ENCODE measurements at places on chromosomes 11 and 22. TPM values are rescaled to one million over a fixed set of nuclear protein-coding genes. Genes with fewer than 3 reads are reported as not detected.

The B4GALNT4 gene
- 37.0 TPM for total RNA-seq

DNA sequence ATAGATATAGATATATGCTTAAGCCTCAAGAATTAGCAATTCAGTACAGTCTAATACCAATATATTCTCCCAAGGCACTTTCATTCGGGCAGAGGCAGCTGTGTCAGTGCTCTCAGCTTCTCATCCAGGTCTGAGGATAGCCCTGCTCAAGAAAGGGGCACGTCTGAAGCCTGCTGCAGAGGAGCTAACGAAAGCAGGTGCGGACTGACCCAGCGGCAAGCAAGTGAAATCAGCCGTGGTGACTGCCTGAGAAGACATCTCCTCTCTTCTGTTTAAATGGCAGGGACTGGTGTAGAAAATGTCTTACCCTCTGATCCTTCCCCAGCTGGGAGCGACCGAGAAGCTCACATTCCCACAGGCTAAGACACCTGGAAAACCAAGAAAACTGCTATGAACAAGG is 468.6 kb downstream of the BRD1 start:
- no peak overlapping the region for H3K4me3 ChIP-seq
- H3K27ac ChIP-seq: no peak overlapping the region
- peaks cover 17% of the 10 kb centered on the region for H3K27me3 ChIP-seq
- DNase-seq: no peak
- H3K4me1 ChIP-seq: peaks cover 7% of the 10 kb centered on the region

DNA sequence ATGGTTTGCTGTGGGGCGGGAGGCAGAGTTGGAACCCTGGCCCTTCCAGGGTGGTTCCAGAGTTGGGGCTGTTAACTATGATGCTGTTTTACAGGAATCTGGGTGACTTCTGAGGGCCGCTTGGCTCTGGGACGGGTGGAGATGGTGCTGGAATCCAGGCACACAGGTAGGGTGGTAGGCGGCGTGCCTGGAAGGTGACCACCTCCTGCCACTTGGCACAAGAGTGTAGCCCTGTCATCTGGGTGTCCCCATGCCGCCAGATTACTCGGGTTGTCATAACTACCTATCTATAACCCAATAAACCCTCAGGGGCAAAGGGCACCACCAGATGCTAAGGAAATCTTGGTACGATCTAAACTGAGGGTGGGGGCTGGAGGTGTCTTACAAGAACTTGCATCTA is 1.3 kb downstream of the CARS1 start:
- no peak for DNase-seq
- H3K27me3 ChIP-seq: no peaks in the 10 kb centered on the region
- H3K4me1 ChIP-seq: peaks cover 59% of the 10 kb centered on the region
- H3K27ac ChIP-seq: peak overlapping the region; percentile 88
- H3K4me3 ChIP-seq: peak overlapping the region; percentile 90

DNA sequence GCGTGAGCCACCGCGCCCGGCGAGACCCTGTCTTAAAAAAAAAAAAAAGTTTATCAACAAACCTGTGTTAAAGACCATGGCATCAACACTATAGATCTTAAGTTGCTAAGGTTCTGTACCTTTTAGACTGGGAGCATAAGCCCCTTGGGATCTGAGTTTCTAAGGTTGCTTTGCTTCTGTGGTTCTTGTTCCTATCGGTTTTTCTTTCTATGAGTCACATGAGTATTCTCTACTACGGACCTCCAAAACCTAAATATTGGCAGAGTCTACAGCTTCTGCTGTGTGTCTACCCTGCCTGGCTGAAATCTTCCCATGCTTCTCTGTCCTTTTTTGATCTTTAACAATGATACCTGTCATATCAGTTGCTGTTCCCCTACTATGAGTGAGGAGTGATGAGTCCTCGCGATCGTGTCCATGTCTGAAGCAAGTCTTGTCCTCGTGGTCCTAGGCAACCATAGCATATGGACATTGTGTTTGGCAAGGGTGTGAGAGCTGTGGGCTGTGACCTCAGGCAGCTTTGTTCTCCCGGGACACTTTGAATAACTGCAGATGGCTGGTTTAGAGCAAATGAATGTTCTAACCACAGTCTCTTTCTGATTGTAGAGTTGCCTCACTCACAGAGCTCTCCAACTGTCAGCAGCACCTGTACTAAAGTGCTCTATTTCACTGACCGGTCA is 9.0 kb upstream of the DLAT start:
- H3K4me1 ChIP-seq: peaks cover 15% of the 10 kb centered on the region
- H3K27ac ChIP-seq: no peak overlapping the region
- no peak for DNase-seq
- H3K36me3 ChIP-seq: peaks cover 8% of the 10 kb centered on the region
- H3K4me3 ChIP-seq: no peak overlapping the region

DNA sequence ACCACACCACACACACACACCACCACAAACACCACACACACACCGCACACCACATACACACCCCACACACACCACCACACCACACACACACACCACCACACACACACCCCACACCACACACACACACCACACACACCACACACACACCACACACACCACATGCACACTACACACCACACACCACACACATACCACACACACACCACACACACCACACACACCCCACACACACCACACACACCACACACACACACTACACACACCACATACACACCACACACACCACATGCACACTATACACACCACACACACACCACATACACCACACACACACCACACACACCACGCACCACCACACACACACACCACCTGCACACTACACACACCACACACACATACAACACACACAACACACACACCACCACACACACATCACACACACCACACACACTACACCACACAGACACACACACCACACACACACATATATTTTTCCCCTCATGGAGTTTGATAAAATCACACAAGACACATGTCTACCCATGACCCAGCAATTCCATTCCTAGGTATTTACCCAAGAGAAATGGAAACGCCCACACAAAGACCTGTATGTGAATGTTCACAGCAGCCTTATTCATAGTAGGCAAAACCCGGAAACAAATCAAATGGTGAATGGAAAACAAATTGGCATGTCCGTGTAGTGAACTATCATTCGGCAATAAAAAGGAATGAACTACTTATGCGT is 14.3 kb downstream of the CD5 start:
- H3K36me3 ChIP-seq: no peaks in the 10 kb centered on the region
- H3K4me1 ChIP-seq: no peaks in the 10 kb centered on the region
- H3K4me3 ChIP-seq: no peak overlapping the region
- peaks cover 2% of the 10 kb centered on the region for H3K27me3 ChIP-seq
- H3K27ac ChIP-seq: no peak overlapping the region

Data from chondrocyte (in vitro differentiated cells).